ENCODE measurements at places on chromosomes 3 and 15.
A peak's percentile ranks its signal among the peaks of the same experiment; 100 is the strongest.

DNA sequence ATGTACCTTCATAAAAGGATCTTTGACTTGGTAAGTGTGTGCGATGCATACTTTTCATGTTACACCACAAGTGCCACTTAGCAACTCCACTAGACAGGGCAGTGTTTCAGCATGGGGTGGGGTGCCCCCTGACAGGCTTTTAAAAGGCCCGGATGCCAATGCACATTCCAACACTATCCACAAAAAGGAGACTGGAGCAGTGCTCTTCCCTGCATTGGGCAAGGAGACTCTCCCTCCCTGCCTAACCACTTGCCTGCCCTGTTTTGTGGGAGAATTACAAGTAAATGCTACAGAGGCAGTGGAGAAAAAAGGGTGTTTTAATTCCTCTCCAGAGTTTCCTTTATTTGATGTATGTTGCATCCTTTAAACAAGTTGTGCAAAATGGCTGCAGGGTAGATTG is 1.7 kb upstream of the RARB start:
- DNase-seq = no peak

GRCh38 chr15:58755956-58756355 is 6.4 kb upstream of the ADAM10 start:
- DNase-seq = no peak

- no peak for DNase-seq
Observed at GRCh38 chr15:33341953-33342352, 31.2 kb downstream of the RYR3 start.

DNA sequence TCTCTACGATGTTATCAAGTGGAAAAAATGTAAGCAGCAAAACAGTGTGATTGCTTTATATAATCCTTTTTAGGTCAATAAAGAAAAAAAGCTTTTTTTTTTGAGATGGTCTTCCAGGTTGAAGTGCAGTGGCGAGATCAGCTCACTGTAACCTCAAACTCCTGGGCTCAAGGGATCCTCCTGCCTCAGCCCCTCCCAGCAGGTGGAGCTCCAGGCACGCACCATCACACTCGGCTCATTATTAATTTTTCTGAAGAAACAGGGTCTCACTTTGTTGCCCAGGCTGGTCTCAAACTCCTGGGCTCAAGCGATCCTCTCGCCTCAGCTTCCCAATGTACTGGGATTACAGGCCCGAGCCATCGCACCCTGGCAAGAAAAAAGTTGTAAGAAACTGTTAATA is 17.3 kb downstream of the RNF168 start:
- DNase-seq = no peak

- DNase-seq = no peak
Observed at GRCh38 chr15:88651136-88651732, 12.4 kb downstream of the ISG20 start.

- no peak for DNase-seq
Observed at GRCh38 chr3:133874761-133875438, 20.8 kb downstream of the RAB6B start.

GRCh38 chr3:8506571-8507061 is 5.0 kb downstream of the LMCD1 start:
- no peak for DNase-seq

- no peak for DNase-seq
Observed at GRCh38 chr3:35680866-35681650, 41.7 kb downstream of the ARPP21 start.

DNA sequence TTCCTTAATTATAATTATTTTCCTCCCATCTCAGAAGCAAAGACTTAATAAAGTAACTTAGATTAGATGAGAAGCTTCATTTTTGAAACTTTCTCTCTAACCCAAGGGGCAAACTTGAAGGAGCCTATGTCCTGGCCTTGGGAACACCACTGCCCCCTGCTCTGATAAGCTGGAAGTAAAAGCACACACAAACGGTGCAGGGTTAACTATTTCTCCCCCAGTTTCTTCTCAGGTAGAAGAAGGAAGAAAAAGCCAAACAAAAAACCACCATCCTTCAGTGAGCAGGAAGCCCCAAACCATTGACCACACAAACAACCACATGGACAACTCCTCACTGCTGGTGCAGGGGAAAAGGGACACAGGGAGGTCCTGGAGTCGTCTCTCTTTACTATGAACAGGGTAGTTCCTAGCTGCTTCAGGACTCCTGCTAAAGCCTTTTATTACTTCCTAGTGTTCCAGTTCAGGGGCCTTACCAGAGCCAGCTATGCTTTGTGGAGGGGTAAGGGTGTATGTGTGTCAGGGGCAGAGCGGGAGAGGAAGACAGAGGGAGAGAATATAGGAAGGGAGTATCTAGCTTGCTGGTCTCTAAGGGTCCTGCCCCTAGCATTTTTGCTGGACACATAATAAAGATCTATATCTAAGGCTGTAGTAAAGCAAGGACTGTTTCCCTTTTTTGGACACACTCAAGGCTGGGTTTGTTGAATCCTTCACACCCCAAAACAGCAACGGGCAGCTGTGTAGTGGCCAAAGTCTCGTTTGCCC is 94.0 kb upstream of the UMPS start:
- no peak for DNase-seq

- DNase-seq = no peak
Observed at GRCh38 chr3:156803952-156804741, 22.0 kb upstream of the LEKR1 start.

- DNase-seq = peak; percentile 24
Observed at GRCh38 chr3:23071758-23072157, 131.4 kb upstream of the UBE2E2 start.

All from CD4-positive, alpha-beta T cell (primary cell).